ENCODE measurements at places on chromosomes 7 and 10.
A peak's percentile ranks its signal among the peaks of the same experiment; 100 is the strongest.

DNA sequence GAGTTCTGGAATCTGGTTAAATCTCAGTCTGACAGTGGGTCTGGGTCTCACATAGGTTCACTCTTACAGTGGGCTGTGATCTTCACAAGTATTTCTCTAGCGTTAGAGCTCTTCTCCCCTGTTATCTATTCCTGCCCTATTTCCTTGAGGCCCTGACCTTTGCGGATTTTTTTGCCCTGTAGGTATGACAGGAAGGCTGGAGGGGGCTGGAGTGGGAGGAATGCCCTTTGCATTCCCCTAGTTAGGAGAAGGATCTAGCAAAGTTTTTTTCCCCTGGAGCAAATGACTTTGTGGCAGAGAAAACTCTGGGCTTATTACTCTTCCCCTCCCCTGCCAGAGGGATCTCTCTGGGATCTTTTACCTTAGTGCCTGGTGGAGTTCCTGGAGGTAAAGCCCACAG lies 49.2 kb downstream of the GALNT11 start:
- no peaks in the 10 kb centered on the region for H3K27me3 ChIP-seq
- no peak for DNase-seq
- no peak overlapping the region for H3K27ac ChIP-seq

GRCh38 chr7:55515569-55516279 lies 56.6 kb downstream of the VOPP1 start:
- no peaks in the 10 kb centered on the region for H3K36me3 ChIP-seq
- no peak overlapping the region for H3K4me3 ChIP-seq
- no peaks in the 10 kb centered on the region for H3K4me1 ChIP-seq
- DNase-seq, result no peak

DNA sequence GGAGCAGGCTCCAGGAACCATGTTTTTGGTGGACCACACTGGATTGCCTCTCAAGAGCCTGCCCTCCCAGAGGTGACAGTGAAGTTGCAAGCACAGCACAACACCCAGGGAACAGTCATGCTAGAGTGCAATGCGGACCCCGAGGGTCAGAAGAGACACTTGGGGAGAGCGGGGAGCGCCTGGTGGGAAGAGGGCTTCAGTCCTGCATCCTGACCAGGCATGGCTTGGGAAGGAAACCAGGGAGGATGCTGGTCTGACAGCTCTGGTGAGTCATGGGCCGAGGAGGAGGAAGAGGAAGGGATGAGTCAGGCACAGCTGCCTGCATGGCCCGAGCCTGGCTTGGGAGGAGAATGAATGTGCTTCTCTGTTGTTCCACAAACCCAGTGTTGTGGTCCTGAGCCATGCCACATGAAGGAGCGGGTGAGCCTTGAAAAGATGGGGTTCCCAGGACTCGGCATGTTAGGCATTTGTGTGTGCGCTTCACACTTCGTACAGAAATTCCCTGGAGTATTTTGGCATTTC lies 29.5 kb upstream of the ANKRD2 start:
- H3K27me3 ChIP-seq, result no peaks in the 10 kb centered on the region
- peaks cover 20% of the 10 kb centered on the region for H3K4me1 ChIP-seq
- no peak overlapping the region for H3K4me3 ChIP-seq

DNA sequence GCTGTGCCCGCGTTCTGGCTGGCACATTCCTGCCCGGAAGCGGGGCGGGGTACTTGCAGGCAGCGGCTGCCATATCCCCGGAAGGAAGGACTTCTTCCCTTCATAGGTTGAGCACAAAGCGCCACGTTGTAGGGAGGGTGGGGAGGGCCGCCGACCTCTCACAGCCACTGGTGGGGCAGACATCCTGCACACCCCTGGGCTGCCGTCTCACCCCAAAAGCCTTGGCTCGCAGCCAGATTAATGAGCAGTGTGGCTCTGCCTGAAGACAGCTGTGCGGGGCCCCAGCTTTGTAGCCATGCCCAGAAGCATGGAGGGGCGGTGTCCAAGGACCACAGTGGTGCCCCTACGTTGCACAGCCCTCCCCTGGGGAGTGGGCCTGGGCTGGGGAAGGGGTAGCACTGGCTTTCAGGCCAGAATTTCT lies 54.3 kb upstream of the DPYSL4 start:
- H3K27ac ChIP-seq, result no peak overlapping the region
- no peaks in the 10 kb centered on the region for H3K27me3 ChIP-seq
- DNase-seq, result peak; percentile 11
- H3K36me3 ChIP-seq, result no peaks in the 10 kb centered on the region
- no peak overlapping the region for H3K4me3 ChIP-seq
- H3K4me1 ChIP-seq, result peaks cover 6% of the 10 kb centered on the region

GRCh38 chr7:27185854-27186667 lies 1.0 kb upstream of the HOXA11 start:
- no peak for DNase-seq
- no peaks in the 10 kb centered on the region for H3K36me3 ChIP-seq
- H3K27ac ChIP-seq, result no peak overlapping the region
- no peak overlapping the region for H3K4me3 ChIP-seq
- peaks cover 99% of the 10 kb centered on the region for H3K27me3 ChIP-seq

GRCh38 chr7:82384779-82385178 lies 58.8 kb downstream of the CACNA2D1 start:
- peak overlapping the region; percentile 90 for H3K27ac ChIP-seq
- no peak overlapping the region for H3K4me3 ChIP-seq
- H3K36me3 ChIP-seq, result no peaks in the 10 kb centered on the region
- H3K4me1 ChIP-seq, result peaks cover 78% of the 10 kb centered on the region

DNA sequence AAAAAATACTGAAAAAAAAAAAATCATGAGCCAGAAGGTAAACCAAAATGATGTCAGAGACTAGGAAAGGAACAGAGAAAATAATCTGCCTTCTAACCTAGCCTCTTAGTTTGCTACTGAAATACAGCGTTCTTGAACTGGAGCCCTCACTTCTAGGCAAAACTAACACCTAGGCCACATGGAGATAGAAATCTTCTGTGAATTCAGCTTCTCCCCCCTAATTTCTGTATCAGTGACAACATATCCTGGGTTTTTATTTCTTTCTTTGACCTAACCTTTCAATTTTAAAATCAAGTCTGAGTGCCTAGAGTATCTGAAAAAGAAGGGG lies 100.1 kb upstream of the GLCCI1 start:
- H3K27ac ChIP-seq, result no peak overlapping the region
- no peak overlapping the region for H3K4me3 ChIP-seq
- no peaks in the 10 kb centered on the region for H3K27me3 ChIP-seq
- no peaks in the 10 kb centered on the region for H3K36me3 ChIP-seq

GRCh38 chr7:46622251-46622650 lies 701.2 kb upstream of the IGFBP3 start:
- H3K4me1 ChIP-seq, result no peaks in the 10 kb centered on the region
- no peaks in the 10 kb centered on the region for H3K27me3 ChIP-seq
- DNase-seq, result no peak

DNA sequence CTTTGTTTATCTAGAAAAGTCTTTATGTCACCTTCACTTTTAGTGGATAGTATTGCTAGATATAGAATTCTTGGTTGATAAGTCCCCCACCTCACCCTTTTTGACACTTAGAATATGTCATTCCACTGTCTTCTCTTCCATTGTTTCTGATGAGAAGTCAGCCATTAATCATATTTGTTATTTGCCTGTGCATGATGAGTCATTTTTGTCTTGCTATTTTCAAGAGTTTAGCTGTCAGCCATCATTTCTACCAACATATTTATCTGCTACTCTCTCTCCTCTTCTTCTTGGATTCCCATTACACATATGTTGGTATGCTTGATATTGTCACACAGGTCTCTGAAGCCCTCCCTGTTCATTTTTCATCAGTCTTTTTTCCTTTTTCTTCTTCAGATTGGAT lies 160.8 kb upstream of the TCF7L2 start:
- H3K36me3 ChIP-seq, result no peaks in the 10 kb centered on the region
- H3K4me3 ChIP-seq, result no peak overlapping the region
- DNase-seq, result no peak
- H3K27me3 ChIP-seq, result no peaks in the 10 kb centered on the region
- peaks cover 16% of the 10 kb centered on the region for H3K4me1 ChIP-seq
- no peak overlapping the region for H3K27ac ChIP-seq

- H3K27me3 ChIP-seq, result no peaks in the 10 kb centered on the region
- H3K27ac ChIP-seq, result no peak overlapping the region
- peaks cover 6% of the 10 kb centered on the region for H3K4me1 ChIP-seq
- peak; percentile 64 for DNase-seq
- H3K36me3 ChIP-seq, result no peaks in the 10 kb centered on the region
These were observed 122.6 kb downstream of the ITIH5 start for GRCh38 chr10:7544203-7544602.

DNA sequence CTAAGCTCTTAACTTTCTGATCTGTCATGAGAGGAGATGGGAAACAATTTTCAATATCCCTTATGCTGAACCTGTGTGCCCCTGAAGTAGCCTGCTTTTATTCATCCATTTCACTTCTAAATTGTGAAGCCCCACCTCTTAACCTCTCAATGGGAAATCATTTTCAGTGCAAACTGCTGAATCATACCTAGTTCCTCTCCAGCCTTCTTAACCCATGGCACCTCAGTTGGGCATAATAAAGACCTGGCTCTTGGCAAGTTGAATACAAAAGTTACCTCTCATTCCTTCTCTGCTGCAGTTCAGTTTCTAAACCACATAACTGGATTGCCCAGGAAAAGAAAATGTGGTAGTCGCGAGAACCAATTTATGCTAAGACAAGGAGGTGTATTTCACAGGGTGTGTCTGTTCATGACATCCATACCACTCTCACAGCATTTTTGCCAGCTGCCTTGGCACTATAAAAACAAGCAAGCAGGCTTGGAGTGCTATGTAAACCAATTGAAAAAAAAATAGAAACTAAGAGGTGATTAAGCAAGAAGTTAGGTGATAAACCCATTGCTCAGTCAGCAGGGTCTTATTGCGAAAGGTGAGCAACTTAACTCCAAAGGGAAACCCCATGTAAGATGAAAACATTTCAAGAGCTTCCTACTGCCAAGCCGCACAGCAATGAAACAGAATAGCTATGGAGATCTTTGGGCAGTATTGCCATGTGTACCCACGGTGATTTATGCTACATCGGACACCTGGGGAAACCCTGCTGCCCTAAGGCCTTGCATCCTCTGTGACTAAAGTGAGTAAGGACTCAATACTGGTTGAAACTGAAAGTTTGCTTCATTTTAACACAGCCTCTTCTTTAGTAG lies 57.0 kb upstream of the DKK1 start:
- no peak overlapping the region for H3K27ac ChIP-seq
- no peaks in the 10 kb centered on the region for H3K36me3 ChIP-seq
- DNase-seq, result no peak
- peaks cover 9% of the 10 kb centered on the region for H3K27me3 ChIP-seq
